ENCODE measurements at places on chromosomes 4 and X. TPM values are rescaled to one million over a fixed set of nuclear protein-coding genes. Genes with fewer than 3 reads are reported as not detected.
A peak's percentile ranks its signal among the peaks of the same experiment; 100 is the strongest.

GRCh38 chrX:10087391-10087790, 69.4 kb upstream of the CLCN4 start:
- H3K4me1 ChIP-seq = no peaks in the 10 kb centered on the region
- H3K27me3 ChIP-seq = no peaks in the 10 kb centered on the region
- no peak overlapping the region for H3K27ac ChIP-seq
- peaks cover 15% of the 10 kb centered on the region for H3K36me3 ChIP-seq
- no peak for DNase-seq

- peaks cover 3% of the 10 kb centered on the region for H3K36me3 ChIP-seq
- H3K27ac ChIP-seq = peak overlapping the region; percentile 14
- H3K27me3 ChIP-seq = no peaks in the 10 kb centered on the region
- no peaks in the 10 kb centered on the region for H3K4me1 ChIP-seq
- no peak for DNase-seq
Measured at GRCh38 chrX:131746491-131746968, 202.7 kb downstream of the OR13H1 start.

DNA sequence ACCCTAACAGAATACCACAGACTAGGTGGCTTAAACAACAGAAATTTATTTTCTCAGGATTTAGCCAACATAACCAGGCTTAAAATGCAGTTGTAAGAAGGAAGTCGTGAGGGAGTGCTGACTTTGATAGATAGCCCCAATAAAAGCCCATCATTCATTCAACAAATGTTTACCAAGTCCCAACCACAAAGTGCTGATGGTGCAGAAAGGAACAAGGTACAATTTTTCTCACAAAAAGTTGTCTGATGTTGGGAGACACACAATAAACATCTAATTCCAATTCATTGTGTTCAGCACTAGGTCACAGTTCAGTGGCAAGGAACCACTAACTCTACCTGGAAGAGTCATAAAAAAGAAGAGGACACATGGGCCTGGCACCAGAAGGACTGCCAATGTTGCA, 42.2 kb downstream of the AKAP4 start:
- DNase-seq = no peak
- no peaks in the 10 kb centered on the region for H3K27me3 ChIP-seq
- no peaks in the 10 kb centered on the region for H3K4me1 ChIP-seq
- H3K27ac ChIP-seq = peak overlapping the region; percentile 31
- no peaks in the 10 kb centered on the region for H3K36me3 ChIP-seq

BEX2 gene
- 24.3 TPM for total RNA-seq

GRCh38 chr4:73152893-73153292, 83.4 kb upstream of the COX18 start:
- DNase-seq = no peak
- no peaks in the 10 kb centered on the region for H3K27me3 ChIP-seq
- H3K27ac ChIP-seq = no peak overlapping the region
- H3K36me3 ChIP-seq = peaks cover 29% of the 10 kb centered on the region

BMP3 gene
- 5.5 TPM for total RNA-seq

DNA sequence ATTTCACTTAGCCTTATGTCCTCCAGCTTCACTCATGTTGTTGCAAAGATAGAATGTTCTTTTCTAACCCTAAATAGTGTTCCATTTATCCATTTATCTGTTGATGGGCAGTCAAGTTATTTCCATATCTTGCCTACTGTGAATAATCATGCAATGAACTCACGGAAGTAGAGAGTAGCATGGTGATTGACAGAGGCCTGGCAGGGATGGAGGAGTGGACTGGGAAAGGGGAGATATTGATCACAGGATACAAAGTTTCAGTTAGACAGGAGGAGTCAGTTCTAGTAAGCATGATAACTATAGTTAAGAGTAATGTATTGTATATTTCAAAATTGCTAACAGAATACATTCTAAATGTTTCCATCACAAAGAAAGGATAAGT, 10.3 kb upstream of the CLNK start:
- H3K36me3 ChIP-seq = no peaks in the 10 kb centered on the region
- no peaks in the 10 kb centered on the region for H3K27me3 ChIP-seq
- H3K4me3 ChIP-seq = no peak overlapping the region
- H3K27ac ChIP-seq = no peak overlapping the region
- DNase-seq = no peak

SRPX2 gene
- total RNA-seq = 7.7 TPM

DNA sequence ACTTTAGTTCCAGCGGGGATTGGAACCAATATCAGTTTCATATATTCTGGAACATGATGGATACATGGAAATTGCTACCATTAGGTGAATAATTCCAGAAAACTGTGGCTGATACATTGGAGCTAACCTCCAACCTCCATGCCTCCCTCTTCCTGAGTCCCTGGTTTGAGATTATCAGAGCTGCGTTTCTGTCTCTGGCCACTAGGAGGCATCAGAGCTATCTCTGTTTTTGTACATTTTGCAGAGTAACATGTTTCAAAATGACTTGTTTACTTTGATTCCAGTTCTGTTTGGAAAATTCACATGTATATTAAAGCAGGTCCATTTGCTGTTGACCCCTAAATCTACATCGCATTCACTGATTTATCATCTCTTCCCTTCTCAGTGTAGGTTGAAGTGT, 2.4 kb upstream of the RAB40AL start:
- no peak overlapping the region for H3K4me3 ChIP-seq
- peak overlapping the region; percentile 68 for H3K27ac ChIP-seq
- no peaks in the 10 kb centered on the region for H3K27me3 ChIP-seq
- DNase-seq = no peak
- no peaks in the 10 kb centered on the region for H3K4me1 ChIP-seq
- no peaks in the 10 kb centered on the region for H3K36me3 ChIP-seq

GRCh38 chr4:31411565-31411964, 691.4 kb downstream of the PCDH7 start:
- no peak overlapping the region for H3K27ac ChIP-seq
- H3K27me3 ChIP-seq = no peaks in the 10 kb centered on the region
- no peak for DNase-seq
- no peak overlapping the region for H3K4me3 ChIP-seq
- H3K4me1 ChIP-seq = peaks cover 6% of the 10 kb centered on the region

DNA sequence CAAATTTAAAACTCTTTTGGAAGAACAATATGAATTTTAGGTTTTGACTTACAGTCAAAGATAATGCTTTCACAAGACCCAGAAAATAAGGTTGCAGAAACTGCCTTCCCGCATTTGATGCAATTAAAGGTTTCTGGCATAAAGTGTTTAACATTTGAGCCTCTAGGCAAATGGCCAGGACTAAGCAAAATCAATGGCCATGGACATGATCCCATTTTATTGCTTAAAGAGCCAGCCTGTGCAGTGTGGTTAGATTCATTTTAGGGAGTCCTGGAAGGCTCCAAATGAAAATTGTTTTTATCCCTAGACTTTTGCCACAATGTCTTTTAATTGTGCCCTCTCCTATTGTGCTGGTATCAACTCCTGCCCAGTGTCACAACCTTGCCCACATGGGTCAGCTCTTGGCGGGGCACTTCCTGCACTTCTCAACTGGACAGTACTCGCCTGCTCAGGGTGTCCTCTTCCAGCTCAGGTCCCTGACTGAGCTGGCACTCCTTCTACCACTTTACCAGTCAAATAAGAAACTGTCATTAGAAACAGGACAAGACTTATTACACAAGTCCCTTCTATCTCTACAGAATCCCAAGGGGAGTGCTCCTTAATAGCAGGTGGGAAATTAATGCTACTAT, 208.4 kb upstream of the NPY2R start:
- no peak for DNase-seq
- no peaks in the 10 kb centered on the region for H3K36me3 ChIP-seq
- no peaks in the 10 kb centered on the region for H3K27me3 ChIP-seq

DNA sequence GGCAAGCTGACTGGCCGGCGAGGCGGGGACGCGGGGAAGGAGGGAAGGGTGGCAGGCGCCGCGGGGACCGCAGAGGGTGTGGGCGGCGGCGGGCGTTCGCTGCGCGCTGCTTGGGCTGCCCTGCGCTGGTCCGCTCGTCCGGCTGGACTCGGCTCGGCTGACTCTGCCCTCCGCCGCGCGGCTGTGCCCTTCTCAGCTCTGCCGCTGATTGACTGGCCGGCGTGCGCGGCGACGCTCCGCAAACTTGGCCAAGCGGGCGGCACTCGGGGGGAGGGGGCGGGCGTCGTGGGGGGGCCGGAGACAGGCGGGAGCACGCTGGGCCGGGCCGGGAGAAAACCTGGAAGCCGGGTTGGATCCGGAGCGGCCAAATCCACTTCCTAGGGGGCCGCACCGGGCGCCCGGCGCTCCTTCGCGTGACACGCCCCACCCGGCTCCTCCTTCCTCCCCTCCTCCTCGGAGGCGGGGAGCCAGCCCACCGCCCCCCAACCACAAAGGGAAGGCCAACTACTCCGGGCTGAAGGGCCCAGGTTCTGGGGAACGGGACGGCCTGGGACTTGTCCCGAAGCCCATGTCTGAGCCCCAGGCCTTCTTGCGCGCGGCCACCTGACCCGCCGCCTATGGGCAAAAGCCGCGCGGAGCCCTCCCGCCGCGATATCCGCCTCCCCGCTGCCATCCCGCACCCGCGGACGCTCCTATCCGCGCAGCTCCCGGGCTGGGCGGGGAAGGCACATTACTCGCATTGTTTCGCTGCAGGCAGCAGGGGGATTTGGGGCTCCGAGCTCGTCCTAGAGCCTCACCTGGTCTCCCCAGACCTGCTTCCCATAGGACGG, at the start of gene GPC4:
Gene GPC4, minus strand, starts transcription at position 214 of the 830 bp plus-strand sequence. CDS start 524 bp downstream, outside the sequence.
- peak within 1 kb of the TSS; percentile 99 for H3K4me3 ChIP-seq
- DNase-seq = peak; percentile 81
- peaks cover 26% of the 10 kb centered on the region for H3K4me1 ChIP-seq
- H3K36me3 ChIP-seq = peaks cover 7% of the 10 kb centered on the region

DNA sequence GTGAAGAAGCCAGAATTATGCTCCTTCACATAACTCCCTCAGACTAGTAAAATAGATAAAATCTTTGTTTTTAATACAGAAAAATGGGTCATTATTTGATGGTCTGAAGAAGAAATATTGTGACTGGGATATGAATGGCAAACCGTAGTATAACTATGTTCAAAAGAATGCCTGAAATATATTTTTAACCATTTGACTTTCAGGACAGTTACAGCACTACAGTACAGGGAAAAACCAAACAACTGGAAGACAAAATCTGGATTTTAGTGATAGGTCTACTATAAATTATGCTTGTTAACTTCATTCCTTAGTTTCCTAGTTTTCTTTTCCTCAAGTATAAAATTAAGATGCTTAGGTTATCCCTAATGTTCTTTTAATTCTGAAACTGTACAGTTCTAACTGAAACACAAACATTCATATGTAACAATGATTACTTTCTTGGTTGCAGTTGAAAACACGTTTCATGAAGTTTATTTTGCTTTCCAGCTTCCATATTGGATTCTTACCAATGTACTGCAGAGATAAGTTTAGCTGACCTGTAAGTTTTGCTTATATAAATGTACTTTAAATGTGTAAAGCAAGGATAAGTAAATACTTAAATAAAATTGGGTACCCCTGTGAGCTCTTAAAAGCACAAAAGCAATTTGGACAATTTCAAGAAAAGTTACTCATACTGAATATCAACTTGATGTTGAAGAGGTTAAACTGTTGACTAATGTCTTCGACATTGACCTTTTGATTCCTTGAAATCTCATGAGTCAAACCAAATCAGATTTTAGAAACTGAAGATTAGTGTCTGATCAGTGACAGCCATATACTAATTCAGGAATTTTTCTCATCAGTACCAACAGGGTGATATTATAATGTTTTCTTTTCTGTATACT, 895 bp downstream of the AFP start:
- H3K4me1 ChIP-seq = no peaks in the 10 kb centered on the region
- no peak overlapping the region for H3K27ac ChIP-seq
- DNase-seq = no peak

DNA sequence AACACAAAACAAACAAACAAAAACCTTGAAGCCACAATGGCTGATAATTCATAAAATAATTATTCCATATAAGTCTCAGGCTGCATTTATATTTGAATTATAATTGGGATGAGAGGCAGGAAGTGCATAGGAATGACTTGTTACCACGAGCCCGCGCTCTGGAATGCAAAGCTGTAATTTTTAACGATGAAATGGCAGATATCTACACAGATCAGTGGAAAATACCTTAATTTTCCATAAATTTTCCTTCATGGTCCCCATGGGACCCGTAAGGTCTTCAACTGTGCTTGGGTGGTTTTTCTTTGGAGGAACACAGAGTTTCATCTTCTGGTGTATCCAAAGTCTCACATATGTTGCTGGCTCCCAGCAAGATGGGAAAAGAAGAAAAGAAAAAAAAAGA, 226.8 kb downstream of the SHOX start:
- peaks cover 6% of the 10 kb centered on the region for H3K4me1 ChIP-seq
- no peak overlapping the region for H3K27ac ChIP-seq
- H3K27me3 ChIP-seq = peaks cover 5% of the 10 kb centered on the region
- H3K4me3 ChIP-seq = no peak overlapping the region

DNA sequence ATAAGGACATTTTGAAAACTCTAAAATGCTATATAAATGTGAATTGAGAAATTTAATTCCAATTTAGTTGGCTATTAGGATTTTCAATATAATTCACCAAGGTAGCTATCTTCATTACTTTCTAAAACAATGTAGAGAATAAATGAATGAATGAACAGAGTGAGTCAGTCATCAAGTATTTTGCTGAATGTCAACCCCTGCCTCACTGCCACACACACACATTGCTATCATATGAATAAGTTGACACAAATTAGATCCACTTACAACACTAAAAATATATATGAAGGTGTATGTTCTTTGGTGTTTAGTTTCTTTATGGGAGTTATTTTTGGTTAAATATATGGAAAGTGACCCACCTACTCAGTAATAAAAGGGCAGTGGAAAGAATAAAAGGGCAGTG, 141.4 kb upstream of the SMIM10 start:
- H3K36me3 ChIP-seq = no peaks in the 10 kb centered on the region
- H3K4me1 ChIP-seq = no peaks in the 10 kb centered on the region
- no peak overlapping the region for H3K27ac ChIP-seq
- no peaks in the 10 kb centered on the region for H3K27me3 ChIP-seq
- H3K4me3 ChIP-seq = no peak overlapping the region

GRCh38 chr4:42618023-42618422, 38.9 kb downstream of the ATP8A1 start:
- no peak overlapping the region for H3K27ac ChIP-seq
- no peaks in the 10 kb centered on the region for H3K27me3 ChIP-seq
- no peak for DNase-seq
- peaks cover 4% of the 10 kb centered on the region for H3K36me3 ChIP-seq
- H3K4me3 ChIP-seq = no peak overlapping the region
- no peaks in the 10 kb centered on the region for H3K4me1 ChIP-seq

DNA sequence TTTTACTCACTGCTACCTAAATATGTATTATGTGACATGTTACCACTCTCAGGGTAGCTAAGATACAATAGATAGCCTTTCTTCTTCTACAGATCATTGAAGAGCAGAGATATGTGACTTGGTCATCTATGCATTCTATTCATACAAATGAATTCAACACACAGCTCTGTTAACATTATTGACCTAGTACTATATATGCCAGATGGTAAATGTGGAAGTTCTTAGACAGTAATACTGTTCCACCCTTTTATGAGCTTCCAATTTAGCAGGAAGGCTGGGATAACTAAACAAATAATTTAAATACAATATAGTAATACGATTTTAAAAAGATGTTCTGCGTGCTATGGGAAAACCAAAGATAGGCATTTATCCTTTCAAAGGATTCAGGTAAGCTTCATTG, 76.0 kb downstream of the SYTL5 start:
- no peak overlapping the region for H3K4me3 ChIP-seq
- no peak for DNase-seq
- no peaks in the 10 kb centered on the region for H3K27me3 ChIP-seq
- H3K27ac ChIP-seq = no peak overlapping the region
- no peaks in the 10 kb centered on the region for H3K36me3 ChIP-seq
- no peaks in the 10 kb centered on the region for H3K4me1 ChIP-seq
